ENCODE measurements at places on chromosomes 12 and 14. TPM values are rescaled to one million over a fixed set of nuclear protein-coding genes. Genes with fewer than 3 reads are reported as not detected.

METTL1 gene
- total RNA-seq, result 2.9 TPM

TAS2R14 gene
- total RNA-seq, result 7.2 TPM

SLC17A8 gene
- total RNA-seq, result not detected

CLEC12A gene
- 0.29 TPM for total RNA-seq

KLRG1 gene
- under 0.01 TPM for total RNA-seq

Measured in osteoblast (primary cell).